Stimulated activated CD4-positive, alpha-beta T cell treated with anti-CD3 and anti-CD28 coated beads, TNF-alpha, amount 100 ng/mL, for 24 hours (primary cell): ENCODE measurements at places on chromosomes 13 and 19.

GRCh38 chr13:106400289-106400688 lies 135.2 kb downstream of the EFNB2 start:
- no peak for DNase-seq

DNA sequence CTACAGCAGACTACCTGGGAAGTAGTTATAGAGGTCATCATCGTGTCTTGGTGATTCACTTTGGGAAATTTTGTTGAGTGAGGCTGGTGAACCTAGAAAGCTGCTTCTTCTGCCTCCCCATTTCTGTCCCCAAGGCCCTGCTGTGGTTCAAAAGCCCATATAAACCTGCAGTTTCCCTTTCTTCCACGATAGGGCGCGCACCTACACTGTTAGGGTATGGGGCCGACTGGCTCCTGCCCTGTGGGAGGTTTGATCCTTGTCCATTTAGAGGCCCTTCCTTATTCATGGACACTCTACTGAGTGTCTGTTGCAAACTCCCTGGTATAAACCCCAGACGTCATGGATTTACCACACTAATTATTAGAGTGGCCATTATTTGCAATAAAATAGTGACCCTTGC lies 191.8 kb downstream of the GGACT start:
- no peak for DNase-seq

GRCh38 chr13:58893396-58893795 lies 1261.9 kb downstream of the PCDH17 start:
- DNase-seq = no peak

DNA sequence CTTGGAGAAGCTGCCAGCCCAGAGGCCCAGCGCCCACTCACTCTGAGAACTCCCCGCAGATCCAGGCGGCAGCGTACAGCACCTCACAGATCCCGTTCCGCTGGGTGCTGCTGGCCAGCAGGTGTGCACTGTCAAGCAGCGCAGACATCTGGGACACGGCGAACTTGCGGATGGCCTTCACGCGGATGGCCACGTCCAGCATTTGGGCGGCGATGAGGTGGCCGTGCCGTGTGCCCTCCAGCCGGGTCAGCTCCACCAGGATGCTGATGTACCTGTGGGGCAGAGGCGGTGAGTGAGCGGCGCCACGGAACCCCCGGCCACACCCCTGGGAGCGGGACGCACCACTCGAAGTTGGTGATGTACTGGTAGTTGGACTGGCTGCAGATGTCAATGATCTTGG lies 24.1 kb downstream of the IZUMO4 start:
- no peak for DNase-seq

- peak; percentile 53 for DNase-seq
These were observed at the start of gene PGPEP1 for GRCh38 chr19:18340190-18340989. Gene PGPEP1, plus strand, starts transcription at chr19:18340598. Its CDS starts 84 bp downstream, at chr19:18340682.

DNA sequence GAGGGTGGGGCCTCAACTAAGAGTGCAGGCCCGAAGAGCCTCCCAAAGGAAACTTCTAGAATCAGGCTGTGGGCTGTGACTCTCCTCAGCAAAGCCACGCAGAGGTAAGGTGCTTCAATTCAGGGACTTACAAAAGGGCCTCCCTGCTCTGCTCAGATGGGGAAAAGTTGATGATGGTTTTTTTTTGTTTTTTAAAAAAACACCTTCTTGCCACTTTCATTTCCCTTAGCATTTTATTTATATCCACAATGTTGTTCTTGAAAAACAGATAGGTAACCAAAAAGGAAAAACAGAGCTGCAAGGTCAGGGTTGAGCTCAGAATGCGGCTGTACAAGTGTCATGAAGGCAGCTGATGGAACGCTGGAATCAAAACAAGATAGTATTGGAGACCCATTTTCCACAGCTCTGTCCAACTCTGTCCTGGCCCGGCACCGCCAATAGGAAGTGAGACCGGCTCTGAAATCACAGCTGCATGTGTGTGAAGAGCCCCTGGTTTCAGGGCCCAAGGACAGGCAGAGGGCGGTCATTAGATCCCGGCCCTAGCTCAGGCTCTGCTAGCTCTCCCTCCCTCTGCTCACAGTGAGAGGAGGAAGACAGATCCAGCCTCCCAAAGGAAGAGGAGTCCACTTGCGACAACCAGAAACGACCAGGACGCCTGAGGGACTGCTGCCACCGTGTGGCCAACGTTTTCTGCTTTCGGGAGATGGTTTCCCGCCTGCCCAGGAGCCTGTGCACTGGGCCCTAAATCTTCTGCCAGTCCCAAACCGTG lies 58.3 kb downstream of the KLF2 start:
- peak; percentile 64 for DNase-seq

- no peak for DNase-seq
These were observed 12.1 kb upstream of the SLC25A42 start for GRCh38 chr19:19051478-19052213.

DNA sequence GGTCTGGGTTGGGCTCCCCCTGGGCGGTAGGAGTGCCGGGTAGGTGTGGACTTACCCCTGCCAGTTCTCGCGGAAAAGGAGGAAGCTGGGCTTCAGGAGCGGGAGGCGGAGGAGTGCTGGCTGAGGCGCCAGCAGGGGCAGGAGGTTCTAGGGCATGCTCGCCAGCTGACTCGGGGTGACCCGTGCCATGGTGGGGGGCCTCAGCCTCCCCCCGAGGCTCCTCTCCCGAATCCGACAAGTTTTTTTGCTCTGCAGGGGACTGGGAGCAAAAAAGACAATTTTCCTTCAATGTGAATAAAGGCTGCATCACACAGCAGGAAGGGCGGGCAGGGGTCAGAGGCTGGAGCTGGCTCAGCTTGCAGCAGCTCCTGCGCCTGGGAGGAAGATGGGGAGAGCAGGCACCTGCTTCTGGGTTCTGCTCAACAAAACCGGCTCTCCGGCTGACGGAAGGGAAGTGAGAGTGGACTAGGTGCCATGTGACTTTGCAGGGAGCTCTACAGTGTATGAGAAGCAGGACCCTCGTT lies 26.5 kb downstream of the RANBP3 start:
- no peak for DNase-seq

- DNase-seq = no peak
These were observed 362.2 kb upstream of the PCDH20 start for GRCh38 chr13:61777899-61778298.

GRCh38 chr13:20405691-20406090 lies 120.0 kb downstream of the CRYL1 start:
- no peak for DNase-seq

GRCh38 chr13:29578300-29579085 lies 17.0 kb downstream of the SLC7A1 start:
- DNase-seq = no peak

DNA sequence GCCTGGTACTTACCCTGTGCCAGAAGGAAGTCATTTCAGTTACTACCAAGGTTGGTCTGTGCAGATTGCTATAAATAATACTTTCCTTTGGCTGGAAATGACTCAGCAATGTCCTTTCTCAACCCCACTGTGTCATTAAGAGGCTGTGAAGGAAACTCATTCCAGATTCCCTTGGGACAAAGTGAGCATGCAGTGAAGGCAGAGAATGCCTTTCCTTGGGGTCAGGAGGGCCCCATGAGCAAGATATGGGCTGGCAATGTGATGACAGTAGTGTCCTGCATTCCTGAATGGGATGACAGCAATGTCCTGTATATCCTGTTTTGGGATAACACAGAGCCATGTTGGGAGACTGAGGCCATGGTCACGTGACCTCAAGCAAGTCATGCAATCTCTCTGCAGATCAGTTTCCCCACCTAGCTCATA lies 213.1 kb upstream of the TMTC4 start:
- DNase-seq = no peak

DNA sequence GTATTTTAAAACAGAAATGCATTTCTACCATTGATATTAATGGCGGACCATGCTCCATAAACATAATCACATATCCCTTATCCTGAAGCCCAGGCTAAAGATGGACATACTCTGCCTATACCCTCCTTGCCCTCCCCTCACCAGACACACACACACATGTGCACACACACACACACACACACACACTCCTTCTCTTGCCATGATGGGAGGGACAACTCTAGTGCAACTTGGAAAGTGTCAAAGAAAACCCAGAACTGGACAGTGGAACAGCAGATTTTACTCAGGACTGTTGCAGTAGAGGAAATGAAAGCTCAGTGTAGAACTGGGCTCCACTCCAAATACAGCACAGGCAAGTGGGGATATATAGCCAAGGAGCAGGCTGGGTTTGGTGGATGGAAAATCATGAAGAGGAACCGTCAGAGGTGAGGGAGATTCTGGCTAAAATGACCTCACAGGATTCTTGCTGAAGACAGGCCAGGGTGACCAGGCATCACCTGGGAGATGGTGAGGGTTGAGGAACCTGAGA lies 40.8 kb downstream of the TNFRSF19 start:
- DNase-seq = no peak

- DNase-seq = no peak
These were observed 131.7 kb downstream of the UGGT2 start for GRCh38 chr13:95921485-95921884.
